ENCODE measurements at places on chromosomes 2 and 18.

DNA sequence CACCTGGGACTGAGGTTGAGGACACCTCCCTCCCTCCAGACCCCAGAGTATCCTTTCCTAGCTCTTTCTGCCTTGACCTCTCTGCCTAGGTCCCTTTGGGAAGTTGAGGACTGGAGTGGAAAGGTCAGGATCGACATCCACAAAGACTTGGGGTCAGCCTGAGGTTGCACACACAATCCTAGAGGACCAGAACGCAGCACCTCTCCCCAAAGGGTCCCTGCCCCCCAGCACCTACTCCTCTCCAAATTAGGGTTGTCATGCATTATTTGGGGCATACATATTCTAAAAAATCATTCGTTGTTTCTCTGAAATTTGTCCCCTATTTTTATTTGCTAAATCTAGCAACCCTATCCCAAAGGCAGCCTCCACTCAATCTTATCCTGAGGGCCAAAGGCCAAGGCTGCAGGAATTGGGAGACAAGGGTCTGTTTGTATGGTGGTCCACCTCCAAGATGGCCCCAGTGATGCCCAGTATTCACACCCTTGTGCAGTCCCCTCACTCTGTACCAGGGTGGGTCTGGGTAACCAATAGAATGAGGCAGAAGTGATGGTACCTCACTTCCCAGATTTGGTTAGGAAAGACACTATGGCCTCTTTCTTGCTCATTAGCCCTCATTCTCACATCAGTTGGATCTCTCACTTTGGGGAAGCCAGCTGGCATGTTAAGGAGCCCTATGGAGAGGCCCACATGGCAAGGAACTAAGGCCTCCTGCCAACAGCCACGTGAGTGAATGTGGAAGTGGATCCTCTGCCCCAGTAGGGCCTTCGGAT lies 3.5 kb upstream of the CHRNG start:
- no peak for DNase-seq

DNA sequence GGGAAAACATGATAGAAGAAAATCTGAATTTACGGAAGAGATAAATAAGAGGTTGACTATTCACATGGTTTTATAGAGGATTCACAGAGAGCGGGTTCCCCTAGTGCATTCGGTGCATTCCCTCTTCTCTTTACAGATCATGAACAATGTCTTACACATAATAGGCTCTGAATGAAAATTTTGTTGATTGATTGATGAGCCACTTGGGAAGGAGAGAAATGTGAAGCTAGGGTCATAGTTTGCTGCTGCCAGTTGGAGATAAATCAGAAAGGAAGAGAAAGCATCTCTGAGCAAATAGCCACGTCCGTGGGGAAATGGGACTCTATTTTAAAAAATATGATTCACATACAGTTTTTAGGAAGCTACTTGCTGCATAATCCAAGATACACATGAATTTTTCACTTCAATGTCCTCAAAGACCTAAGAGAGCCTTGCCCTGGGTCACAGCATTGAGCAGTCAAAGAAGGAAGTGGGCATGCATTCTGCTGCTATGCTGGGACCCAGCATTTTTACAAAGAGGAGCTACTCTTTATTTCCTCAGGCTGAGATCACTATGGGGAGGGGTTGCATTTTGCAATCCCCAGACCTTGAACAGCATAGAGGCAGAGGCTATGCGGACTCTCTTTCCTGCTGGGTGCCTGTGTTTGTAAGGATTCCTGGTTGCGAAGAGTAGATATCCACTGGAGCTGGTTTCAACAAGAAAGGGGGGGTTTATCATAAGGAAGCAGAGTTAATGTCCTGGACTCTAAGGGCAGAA lies 395.3 kb downstream of the TSN start:
- no peak for DNase-seq

- DNase-seq, result no peak
Measured at GRCh38 chr2:211391189-211391567, 834.8 kb downstream of the CPS1 start.

DNA sequence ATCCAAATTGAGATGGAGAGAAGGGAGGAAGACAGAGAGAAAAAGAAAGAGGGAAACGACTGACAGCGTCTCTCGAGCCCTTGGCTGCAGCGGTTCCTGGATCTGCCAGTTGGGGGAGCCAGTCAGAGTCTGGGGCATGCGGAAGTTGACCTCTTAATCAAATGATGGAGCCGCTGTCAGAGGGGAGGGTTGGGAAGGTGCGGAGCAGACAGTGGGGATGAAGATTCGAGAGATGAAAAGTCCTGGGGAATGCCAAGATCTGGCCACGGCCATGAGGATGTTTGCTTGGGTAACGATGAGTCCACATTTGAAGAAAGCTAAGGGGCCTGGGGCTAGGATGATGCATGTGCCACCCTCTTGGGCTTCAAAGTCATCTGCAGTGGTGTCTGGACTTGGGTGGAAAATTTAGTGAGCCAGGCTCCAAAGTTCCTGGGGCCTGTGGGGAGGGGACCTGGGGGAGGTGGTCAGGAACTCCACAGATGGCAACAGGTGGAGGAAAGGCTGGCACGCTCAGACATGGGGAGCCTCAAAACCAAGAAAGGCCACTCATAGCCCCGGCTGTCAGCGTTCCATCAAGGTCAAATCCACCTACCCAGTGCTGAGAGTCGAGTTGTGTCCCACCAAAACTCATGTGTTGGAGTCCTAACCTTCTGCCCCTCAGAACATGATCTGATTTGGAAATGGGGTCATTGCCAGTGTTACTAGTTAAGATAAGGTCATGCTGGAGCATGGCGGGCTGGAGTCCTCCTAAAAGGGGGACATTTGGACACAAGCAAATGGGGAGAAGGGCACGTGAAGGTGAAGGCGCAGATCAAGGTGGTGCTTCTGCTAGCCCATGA lies 200.1 kb downstream of the NDUFA10 start:
- peak; percentile 71 for DNase-seq

DNA sequence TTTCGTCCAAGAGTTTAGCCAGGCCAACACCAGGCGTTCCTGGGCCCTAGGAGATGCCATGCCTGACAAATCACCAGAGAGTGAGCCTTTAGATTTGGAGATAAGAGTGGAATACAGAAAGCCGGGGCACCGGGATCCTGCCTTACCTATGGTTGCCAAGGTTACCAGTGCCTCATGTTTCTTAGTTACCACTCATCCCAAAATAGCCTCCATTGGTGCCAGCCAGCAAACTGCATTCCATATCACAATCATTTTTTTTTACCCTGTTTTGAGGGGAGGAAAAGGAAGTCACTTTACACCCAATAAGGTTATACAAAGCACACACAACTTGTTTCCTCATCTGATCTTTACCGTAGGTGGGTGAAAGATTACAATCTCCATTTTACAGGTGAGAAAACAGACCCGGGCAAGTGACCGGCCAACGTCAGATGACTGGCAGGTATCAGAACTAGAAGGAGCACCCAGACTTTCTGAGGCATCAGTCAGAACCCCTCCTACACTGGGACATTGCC lies 48.3 kb upstream of the PDIA6 start:
- no peak for DNase-seq

GRCh38 chr2:236178890-236179235 lies 10.7 kb upstream of the GBX2 start:
- DNase-seq, result no peak

DNA sequence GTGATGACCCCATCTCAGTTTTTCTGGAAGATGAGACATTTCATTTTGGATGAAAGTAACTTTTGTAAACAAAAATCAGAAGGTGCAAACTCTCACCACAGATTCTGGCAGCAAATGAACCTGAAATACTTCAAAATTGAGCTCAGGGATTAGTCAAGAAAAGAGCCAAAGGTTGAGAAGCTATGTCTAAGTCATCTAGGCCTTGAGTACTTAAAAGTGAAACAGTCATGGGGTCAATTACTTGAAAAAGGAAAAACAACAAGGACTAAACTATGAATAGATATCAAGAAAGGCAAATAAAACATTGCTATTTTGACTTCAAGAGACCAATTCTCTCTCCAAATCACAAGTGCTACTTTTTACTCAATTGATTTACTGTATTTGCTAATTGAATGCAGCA lies 285.1 kb downstream of the RBM43 start:
- DNase-seq, result no peak

DNA sequence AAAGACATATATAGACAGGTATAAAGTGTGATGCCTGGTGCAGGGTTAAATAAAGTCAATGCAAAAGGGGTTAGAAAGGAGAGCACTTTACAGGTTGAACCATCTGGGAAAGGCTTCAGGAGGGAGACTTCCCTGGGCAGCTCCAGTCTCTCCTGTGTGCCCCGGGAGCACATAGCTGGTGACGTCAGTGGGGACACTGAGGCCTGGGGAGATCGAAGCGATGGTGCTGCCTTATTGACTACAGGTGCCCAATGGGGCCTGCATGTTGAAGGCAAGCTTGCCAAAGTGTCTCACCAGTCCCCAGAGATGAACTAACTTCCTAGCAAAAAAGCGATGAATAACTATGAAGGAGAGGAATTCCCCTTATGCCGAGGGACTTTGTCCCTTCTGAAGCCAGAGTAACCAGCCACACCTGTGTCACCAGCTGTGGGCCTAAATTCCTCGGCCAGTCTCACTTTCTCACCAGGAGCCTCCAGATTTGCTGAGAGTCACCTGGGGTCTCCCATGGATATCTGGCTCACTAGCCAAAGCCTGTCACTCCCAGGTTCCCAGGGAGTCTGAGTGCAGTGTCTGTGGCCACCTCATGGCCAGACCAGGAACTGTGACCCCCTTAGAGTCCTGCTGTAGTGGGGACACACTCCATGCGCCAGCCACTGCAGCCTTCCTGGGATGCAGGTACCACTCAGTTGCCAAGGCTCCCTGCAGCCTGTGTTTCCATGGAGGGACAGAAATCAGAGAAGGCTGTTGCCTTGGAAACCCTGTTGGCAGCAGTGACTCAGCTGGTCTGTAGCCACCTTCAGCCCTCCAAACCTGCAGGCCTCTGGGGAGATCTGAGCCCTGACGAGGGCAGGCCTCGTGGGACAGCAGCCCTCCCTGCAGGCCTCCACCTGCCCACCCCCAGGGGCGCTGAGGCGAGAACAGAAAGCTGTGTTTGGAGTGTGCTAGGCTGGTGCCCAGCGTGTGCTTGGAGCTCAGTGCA lies 128.7 kb downstream of the CTIF start:
- DNase-seq, result no peak

GRCh38 chr2:203532957-203533658 lies 2.0 kb downstream of the RAPH1 start:
- DNase-seq, result no peak

- DNase-seq, result no peak
Measured at GRCh38 chr18:56570978-56571377, 67.4 kb downstream of the TXNL1 start.

- DNase-seq, result no peak
Measured at GRCh38 chr2:217288472-217289063, 428.7 kb upstream of the TNP1 start.

GRCh38 chr18:12307701-12308385 lies at the start of gene TUBB6:
TSS of gene TUBB6 (plus strand) at chr18:12308241. CDS start at chr18:12308293, 52 bp downstream.
- DNase-seq, result no peak

DNA sequence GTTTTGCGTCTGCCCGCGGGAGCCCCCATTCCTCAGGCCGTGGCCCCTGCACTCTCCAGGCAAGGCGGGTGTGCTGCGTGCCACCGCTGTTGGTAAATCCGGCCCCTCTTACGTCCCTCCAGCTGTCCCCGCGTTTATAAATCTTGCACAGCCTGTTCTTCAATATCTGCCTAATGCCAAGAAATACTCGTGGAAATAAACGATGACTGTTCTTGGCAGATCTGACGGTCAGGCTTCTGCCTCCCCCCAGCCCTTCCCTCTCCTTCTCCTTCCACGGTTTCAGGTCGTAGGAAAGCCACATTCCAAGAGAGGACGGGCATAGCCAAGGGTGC lies 20.5 kb downstream of the ODC1 start:
- DNase-seq, result no peak

DNA sequence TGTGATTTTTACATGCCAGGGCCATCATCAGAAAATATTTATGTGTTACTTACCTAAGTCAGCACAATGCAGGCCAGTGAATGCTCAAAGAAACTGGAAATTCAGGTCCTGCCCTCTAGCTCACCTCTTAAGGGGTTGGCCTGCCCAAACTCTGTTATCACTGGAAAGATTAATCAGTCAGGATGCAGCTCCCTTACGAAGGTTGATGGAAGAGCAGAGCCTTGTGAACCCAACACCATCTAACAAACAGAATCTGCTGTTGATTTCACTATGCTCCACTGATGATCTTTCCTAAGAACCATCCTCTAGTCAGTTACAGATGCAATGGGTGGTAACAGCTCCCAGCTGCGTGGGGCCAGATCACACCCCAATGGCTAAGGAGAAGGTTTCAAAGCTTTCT lies 38.2 kb downstream of the SOX11 start:
- no peak for DNase-seq

DNA sequence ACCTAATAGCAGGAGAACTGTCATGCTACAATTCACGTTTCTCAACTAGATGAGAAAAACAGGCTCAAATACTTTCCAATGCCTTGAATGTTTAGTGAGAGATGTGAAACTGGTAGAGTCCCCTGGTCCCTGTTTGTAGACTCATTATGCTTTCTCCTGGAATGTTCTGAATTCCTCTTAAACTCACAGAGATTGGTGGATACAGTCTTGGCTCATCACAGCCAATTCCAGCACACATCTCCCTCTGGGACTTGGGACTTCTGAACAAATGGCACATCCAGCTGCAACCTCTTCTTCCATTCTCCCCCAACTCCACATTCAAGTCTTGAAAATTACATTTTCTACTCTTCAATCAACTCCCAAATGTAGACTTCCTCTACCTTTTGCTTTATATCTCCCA lies 58.4 kb upstream of the NT5C1B start:
- DNase-seq, result no peak

- no peak for DNase-seq
Measured at GRCh38 chr2:42754021-42754775, 9.7 kb downstream of the OXER1 start.

DNA sequence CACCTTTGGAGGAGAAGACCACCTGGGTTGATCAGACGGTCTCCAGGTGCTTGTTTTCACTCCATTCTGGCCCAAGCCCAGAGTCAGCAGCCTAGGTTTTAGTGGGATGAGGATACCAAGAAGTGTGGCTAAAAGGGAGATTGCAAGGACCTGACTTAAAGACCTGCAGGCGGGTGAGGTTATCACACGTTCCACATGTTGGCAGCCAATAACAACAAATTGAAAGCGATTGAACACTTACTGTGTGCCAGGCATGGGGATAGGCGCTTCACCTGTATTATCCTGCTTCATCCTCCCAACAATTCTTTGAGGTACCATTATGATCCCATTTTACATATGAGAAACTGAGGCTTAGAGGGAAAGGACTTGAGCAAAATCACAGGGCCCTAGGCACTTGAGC lies 5.0 kb downstream of the ARL4C start:
- DNase-seq, result no peak

Measured in vagina (tissue), 2 donors.